RWPE1 (cell line): ENCODE measurements at places on chromosomes 12 and 14.

- no peak for DNase-seq
These were observed 126.0 kb upstream of the KITLG start for GRCh38 chr12:88706286-88706685.

DNA sequence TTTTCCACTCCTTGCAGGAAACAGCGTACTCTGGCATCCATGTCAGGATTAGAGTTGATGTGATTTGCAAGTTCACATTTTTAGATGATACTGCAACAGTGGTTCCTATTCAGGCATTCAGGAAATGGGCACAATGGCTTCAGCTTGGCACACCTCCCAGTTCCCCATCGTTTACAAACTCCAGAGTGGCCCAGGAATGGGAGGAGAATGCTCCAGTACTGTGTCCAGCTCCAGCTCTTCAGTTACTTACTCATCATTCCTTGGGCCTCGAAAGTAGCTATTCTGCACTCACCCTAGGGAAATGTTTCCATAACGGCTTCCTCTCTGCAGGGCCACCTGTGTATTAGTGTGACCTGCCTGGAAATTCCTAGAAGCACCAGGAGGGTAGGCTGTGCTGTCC, 239.7 kb upstream of the RGS6 start:
- DNase-seq, result no peak

DNA sequence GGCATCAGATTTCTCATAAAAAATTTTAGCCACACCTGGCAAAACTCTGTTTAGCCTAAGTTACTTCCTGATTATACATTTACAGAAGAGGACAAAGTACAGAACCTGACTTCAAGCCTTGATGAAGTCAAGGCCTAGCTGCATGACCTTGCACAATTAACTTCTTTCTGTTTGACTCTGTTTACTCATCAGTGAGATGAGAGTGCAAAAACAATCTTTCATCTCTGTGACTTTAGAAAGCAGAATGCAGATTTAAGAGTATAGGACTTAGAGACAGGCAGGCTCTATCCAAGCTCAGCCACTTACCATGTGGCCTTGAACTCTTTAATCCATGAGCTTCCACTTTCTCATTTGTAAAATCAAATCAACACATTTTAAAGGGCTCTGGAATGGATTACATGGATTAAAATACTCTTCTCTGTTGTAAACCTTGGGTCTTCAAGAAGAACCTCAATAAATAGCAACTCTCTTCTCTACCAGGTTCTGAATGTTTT, 1178.9 kb downstream of the FLRT2 start:
- DNase-seq, result no peak

DNA sequence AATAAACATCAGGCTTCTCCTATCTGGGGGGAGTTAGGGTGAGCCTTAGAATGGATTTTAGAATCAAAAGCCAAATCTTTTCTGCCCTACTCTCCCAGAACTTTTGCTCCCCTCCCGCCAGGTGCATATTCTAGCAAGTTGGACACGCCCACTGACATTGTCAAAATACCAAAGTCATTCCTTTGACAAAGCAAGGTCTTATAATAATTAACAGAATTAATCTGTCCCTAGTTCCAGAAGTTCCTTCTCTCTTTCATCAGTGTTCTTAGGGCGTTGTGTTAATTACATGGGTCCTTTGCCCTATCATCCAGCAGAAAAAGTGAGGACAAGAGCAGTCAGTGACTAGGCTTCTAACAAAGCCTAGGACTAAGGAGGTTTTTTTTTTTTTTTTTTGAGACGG, 2.4 kb downstream of the PRR13 start:
- no peak for DNase-seq

- DNase-seq, result no peak
These were observed 9.8 kb upstream of the EXD2 start for GRCh38 chr14:69181491-69181890.

- DNase-seq, result no peak
These were observed 513.0 kb downstream of the NRXN3 start for GRCh38 chr14:78683206-78683605.

DNA sequence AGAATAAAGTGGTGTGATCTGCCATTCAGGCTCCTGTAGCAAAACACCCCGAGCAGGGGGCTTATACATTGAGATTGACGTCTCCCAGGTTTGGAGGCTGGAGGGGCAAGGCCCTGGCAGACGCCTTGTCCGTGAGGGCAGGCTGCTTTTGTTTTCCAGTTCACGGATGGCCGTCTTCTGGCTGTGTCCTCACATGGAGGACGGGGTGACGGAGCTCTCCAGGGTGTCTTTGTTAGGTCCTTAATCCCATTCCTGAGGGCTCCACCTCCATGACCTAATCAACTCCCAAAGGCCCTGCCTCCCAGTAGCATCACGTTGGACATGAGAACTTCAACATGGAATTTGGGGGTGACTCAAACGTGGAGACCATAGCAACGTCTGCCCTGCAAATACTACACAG, 147.7 kb downstream of the KIF26A start:
- DNase-seq, result no peak

GRCh38 chr12:64318605-64319004, 72.0 kb downstream of the C12orf56 start:
- DNase-seq, result no peak

DNA sequence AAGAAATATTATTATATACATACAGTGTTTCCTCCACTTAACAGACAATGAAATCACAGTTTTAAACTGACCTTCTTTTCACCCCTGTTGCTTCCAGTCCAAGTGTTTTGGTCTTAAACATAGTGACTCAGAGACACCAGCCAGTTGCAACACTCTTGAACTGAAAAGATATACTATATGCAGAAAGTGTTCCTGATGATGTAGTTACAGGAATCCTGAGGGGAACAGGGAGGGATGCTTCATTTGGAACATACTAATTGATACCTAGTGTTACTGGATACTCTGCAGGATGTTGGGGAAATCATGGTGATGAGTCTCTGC, 420.8 kb downstream of the CCDC91 start:
- DNase-seq, result peak; percentile 41

DNA sequence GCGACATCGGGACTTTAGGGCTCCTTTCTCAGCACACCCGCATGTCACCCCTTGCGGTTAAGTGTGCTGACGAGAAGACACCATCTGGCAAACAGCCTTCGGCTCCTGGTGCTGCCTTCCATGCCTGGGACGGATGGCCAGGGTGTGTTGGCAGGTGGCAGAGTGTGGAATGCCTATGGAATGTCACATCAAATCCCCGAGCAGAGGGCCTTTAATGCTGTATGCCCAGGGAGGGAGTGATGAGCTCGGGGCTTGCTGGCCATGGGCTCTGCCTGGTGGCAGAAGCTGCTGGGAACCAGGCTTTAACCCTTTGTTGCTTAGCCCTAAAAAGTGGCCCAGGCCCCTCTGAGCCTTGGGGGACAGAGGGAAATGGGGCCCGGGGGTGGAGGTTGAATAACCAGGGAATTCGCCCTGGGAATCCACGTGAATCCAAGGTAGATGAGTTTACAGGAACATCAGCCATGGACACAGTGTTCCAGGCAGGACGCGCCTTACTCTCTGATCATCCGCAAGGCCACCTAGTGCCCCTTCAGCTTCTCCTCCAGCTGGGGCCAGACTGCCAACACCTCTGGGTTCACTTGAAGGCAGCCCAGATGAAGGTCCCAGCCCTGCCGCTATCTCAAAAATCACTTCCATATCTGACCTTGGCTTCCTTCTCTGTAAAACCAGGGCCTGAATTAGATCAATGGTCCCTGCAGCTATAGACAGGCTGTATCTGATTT, 17.4 kb downstream of the FAM181A start:
- no peak for DNase-seq

DNA sequence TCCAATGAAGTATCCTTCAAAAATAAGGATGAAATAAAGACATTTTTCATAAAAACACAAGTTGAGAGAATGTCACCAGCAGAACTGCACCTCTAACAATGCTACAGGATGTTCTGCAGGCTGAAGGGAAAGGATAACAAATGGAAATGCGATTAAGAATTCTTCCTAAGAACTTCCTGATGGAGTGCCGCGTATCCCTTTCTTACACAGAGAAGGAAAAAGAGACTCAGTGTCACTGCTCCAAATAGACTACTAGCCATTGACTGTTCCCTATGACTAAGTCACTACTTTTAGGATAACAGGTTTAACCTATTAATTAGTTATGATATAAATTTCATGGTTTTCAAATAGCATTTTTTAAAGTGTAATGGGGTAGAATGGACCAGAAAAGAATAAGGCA, 3.2 kb downstream of the ANO2 start:
- DNase-seq, result no peak

DNA sequence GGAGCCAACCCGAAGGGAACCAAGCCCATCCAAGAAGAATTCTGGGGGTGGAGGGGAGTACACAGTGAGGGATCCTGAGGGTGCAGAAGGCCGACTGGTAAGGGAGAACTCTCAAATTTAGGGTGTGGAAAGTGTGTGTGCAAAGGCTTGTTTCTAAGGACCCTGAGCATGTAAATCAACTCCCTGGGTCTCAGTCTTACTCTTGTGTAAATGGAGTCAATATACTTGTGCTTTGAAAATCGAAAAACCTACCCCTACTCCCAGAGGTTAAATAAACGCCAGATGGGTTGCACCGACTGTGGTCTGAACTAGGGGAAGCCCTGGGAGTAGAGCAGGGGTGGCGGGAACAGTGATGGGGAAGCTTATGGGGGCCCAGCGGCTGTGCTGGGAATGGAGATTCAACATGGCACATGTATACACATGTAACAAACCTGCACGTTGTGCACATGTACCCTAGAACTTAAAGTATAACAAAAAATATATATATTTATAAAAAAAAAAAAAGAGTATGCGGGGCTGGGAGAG, 6.0 kb downstream of the B4GALNT1 start:
- DNase-seq, result no peak

- DNase-seq, result no peak
These were observed 20.5 kb downstream of the PPHLN1 start for GRCh38 chr12:42346403-42347002.

DNA sequence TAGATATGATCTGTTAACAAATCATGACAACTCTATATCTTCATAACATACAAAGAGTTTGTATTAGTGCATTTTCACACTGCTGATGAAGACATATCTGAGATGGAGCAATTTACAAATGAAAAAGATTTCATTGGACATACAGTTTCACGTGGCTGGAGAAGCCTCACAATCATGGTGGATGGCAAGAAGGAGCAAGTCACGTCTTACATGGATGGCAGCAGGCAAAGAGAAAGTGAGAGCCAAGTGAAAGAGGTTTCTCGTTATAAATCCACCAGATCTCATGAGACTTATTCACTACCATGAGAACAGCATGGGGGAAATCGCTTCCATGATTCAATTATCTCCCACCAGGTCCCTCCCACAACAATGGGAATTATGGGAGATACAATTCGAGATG, 157.6 kb downstream of the DUSP6 start:
- DNase-seq, result no peak

GRCh38 chr12:110532644-110533043, 30.5 kb downstream of the RAD9B start:
- DNase-seq, result no peak

DNA sequence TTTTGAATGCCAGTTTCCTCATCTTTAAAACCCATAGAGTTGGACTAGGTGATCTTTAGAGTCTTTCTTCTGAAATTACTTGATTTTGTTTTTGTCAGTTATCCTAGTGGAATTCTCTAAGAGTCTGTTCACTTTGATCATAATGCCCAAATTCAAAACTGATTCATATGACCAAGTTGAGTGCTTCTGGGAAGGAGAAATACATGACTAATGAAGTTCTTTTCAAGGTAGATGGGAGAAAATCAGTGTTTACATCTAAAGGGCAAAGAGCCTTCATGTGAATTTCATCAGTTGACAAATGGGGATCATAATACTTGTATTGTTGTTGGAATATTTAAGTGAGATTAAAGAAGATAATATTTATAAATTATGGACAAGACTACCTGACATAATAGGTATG, 53.2 kb downstream of the ERC1 start:
- DNase-seq, result no peak

DNA sequence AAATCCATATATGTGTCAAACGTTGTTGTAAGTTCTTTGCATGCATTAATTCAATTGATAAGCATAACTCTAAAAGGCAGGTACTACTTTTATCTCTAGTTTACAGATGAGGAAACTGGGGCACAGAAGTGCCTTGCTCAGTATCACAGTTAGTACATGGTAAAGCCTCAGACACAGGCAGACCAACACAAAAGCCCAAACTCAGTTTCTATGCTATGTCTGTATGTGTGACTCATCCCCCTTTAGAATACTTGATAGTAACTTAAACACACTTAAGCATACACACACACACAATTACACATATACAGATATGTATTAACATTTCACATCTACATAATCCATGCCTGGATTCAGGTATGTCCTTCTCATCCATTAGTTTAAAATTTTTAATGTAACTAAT, 88.0 kb downstream of the EPS8 start:
- peak; percentile 6 for DNase-seq

GRCh38 chr14:33676135-33676566, 274.7 kb downstream of the EGLN3 start:
- peak; percentile 52 for DNase-seq

GRCh38 chr14:67942080-67942710, 122.6 kb downstream of the RAD51B start:
- no peak for DNase-seq

GRCh38 chr14:100042286-100042685, 22.9 kb upstream of the EVL start:
- no peak for DNase-seq

- DNase-seq, result no peak
These were observed 207.2 kb downstream of the ZFP36L1 start for GRCh38 chr14:68585690-68586089.

DNA sequence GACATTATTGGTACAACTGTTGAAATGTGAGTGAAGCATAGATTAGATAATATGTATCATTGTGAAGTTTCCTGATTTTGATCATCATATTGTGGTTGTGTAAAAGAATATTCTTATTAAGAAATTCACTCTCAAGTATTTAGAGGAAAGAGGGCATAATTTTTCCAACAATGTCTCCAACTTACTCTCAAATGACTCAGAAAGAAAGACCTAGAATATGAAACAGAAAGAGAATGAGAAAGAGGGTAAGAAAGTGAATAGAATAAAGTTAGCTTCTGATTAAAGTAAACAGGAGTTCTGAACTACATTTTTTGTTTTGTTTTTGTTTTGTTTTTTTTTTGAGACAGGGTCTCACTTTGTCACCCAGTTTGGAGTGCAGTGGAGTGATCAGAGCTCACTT, 123.0 kb downstream of the CPNE8 start:
- no peak for DNase-seq

DNA sequence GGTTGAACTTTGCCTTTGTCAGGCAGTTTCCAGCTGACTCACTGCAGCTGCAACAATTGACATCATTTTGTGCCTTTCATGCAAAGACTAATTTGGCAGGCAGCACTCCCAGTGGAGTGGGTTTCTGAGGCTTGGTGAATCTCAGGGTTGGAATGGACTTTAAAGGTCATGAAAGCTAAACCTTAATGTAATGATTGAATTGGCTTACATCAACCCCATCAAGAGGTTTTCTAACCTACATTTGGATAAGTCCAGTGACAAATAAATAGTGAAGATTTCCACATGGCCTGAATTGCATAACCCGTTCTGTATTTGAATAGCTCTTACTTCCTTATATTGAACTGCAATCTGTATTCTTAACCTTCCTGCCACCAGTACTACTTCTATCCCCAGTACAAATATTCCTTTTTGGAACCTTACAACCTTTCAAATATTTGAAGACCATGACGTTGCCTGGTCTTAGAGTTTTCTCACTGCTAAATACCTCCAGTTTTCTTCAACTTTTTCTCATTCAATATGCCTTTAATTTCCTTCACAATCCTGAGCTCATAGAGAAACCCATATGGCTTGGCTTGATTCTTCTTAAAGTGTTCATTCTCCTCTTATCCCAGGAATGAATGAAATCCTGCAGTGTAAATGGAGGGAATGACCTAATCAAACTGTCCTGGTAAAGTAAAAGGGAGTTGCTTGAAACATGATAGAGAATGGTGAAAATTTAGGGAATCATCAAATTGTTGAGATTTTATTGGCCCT, 168.1 kb upstream of the NOVA1 start:
- no peak for DNase-seq
